Suprapubic skin (tissue), 4 donors: ENCODE measurements at places on chromosomes 4 and X.

DNA sequence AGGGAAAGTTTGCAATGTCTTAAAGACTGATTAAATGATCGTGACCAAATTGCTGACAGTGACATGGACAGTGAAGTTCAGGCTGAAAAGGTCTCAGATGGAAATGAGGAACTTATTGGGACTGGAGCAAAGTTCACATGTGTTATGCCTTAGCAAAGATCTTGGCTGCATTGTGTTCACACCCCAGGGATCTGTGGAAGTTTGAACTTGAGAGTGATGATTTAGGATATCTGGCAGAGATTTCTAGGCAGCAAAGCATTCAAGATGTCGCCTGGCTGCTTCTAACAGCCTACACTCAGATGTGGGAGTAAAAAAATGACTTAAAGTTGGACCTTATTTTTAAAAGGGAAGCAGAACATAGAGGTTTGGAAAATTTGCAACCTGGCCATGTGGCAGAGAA is 21.4 kb downstream of the SCARB2 start:
- no peaks in the 10 kb centered on the region for H3K27me3 ChIP-seq
- no peak overlapping the region for H3K27ac ChIP-seq
- peaks cover 37% of the 10 kb centered on the region for H3K36me3 ChIP-seq
- peaks cover 38% of the 10 kb centered on the region for H3K4me1 ChIP-seq
- no peak for DNase-seq

GRCh38 chr4:154528869-154529268 is 21.3 kb downstream of the PLRG1 start:
- H3K27ac ChIP-seq: no peak overlapping the region
- H3K36me3 ChIP-seq: no peaks in the 10 kb centered on the region
- DNase-seq: no peak
- peaks cover 15% of the 10 kb centered on the region for H3K4me1 ChIP-seq

DNA sequence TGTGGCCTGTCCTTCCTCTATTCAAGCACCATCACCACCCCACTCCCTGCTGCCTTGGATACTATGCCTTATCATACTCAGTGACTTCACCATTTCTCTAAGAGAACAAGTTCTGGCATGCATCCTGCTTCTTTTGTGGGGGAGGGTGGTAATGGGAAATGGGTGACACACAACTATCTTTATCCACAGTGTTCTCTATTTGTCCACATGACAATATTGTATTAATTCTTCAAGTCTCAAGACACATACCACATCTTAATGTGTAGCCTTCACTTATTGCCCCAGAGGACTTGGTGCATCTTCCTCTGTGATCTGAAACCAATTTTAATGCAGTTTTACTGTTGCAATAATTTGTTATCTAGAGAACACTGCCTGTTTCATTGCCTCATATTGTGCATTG is 29.3 kb upstream of the UGT2B7 start:
- H3K4me3 ChIP-seq: no peak overlapping the region
- H3K27ac ChIP-seq: no peak overlapping the region
- no peaks in the 10 kb centered on the region for H3K4me1 ChIP-seq
- no peaks in the 10 kb centered on the region for H3K27me3 ChIP-seq

DNA sequence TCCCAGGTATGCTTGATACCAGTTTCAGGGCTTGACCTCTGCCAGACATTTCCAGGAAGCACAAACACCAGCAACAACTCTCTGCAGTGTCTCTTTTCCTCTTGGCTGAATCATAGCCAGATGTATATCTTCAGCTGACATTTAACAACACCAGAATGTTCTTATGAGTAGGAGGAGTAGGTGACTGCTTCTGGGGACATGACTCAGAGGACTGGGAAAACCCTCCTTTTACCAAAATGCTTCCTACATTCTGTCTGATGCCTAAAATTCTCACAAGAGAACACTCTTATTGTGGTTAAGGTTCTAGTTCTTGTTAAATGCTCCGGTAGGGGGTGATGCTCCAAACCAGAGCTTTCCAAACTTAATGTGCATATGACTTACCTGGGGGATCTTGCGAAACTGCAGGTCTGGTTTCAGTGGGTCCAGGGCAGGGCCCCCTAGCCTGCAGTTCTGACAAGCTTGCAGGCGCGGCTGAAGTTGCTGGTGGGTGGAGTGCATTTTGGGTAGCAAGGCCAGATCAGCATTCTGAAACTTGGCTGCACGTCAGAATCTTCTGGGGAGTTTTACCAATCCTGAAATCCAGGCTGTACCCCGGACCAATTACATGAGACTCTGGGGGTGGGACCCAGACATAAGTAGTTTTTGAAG is 329.3 kb upstream of the RPS6KA3 start:
- H3K36me3 ChIP-seq: no peaks in the 10 kb centered on the region
- H3K4me1 ChIP-seq: peaks cover 5% of the 10 kb centered on the region
- no peaks in the 10 kb centered on the region for H3K27me3 ChIP-seq
- H3K4me3 ChIP-seq: no peak overlapping the region

GRCh38 chrX:72392816-72393800 is 87.4 kb upstream of the CITED1 start:
- no peak overlapping the region for H3K4me3 ChIP-seq
- H3K4me1 ChIP-seq: peaks cover 7% of the 10 kb centered on the region
- no peak for DNase-seq
- H3K27me3 ChIP-seq: no peaks in the 10 kb centered on the region

GRCh38 chrX:151476604-151477303 is 79.7 kb downstream of the VMA21 start:
- no peaks in the 10 kb centered on the region for H3K36me3 ChIP-seq
- no peak overlapping the region for H3K4me3 ChIP-seq
- H3K27me3 ChIP-seq: no peaks in the 10 kb centered on the region
- DNase-seq: no peak
- no peak overlapping the region for H3K27ac ChIP-seq

DNA sequence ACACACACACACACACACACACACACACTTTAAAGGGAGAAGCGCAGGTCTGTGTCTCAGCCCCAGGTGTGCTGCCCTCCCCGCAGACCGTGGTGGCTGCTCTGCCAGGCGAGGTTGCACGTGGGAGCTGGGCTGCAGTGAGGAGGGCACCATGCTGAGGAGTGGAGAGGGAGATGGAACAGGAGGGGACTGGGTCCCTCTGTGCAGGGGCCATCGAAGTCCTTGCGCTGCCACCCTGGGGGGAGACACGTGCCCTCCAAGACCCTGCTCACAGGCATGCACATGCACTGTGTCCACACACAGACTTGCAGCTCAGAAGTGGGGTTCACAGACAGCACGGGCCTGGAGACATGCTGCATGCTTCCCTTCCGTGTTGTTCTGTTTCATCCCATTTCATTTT is 65.5 kb upstream of the HGFAC start:
- no peak overlapping the region for H3K4me3 ChIP-seq
- peaks cover 9% of the 10 kb centered on the region for H3K4me1 ChIP-seq
- H3K36me3 ChIP-seq: peaks cover 6% of the 10 kb centered on the region
- no peak for DNase-seq

GRCh38 chr4:24213961-24214360 is 324.1 kb upstream of the PPARGC1A start:
- no peaks in the 10 kb centered on the region for H3K27me3 ChIP-seq
- H3K36me3 ChIP-seq: no peaks in the 10 kb centered on the region
- no peak overlapping the region for H3K4me3 ChIP-seq
- no peak overlapping the region for H3K27ac ChIP-seq

DNA sequence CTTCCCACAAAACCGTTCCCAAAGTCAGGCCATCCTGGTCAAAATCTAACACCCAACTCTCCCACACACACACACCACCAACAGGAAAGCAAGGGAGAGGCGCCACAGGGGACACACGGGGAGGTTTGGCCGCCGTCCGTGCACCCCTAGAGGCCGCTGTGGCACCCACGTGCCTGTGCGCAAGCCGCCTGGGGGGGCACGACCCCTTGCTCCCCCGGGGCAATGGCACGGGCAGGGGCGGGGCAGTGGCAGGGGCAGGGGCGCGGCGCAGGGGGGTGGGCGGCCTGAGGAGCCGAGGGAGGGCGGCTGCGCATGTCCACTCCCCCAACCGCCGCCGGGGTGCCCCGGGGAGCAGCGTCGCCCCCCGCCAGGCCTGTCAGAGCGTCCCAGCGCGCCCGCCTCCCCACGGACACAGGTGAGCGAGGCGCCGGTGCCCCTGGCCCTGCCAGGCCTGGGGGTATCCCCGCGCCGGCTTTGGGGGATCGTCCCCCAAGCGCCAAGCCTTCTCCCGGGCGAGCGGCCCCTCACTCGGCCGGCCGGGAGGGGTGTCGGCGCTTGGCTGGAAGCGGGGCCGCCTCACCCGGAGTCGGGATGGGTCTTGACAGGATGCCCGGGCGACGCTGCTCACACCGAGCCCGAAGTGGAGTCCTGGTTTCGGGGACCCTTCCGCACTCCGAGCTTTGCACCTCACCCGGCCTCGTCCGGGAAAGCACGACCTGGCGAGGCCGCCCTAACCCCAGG is at the start of gene ERAS:
Gene ERAS, plus strand, starts transcription at position 379 of the 741 bp plus-strand sequence. CDS start 2,611 bp downstream, outside the sequence.
- DNase-seq: no peak
- no peak within 1 kb of the TSS for H3K27ac ChIP-seq
- no peak within 1 kb of the TSS for H3K4me3 ChIP-seq
- peaks cover 7% of the 10 kb centered on the region for H3K27me3 ChIP-seq

DNA sequence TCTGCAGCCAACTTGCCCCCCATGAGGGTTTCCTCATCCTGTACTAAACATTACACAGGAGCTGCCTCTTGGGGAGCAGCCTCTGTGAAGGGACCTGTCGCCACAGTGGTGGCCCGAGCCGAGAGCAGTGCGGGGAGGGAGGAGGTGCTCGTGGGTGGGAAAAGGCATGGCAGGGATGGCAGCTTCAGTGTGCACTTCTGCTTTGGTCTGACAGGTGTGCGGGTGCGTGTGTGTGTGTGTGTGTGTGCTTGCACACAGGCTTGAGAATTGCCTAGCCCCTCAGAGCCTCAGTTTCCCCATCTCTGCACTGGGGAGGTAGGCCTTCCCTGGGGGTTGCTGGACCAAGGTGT is 3.9 kb downstream of the SH3TC1 start:
- H3K4me3 ChIP-seq: no peak overlapping the region
- DNase-seq: no peak
- peaks cover 57% of the 10 kb centered on the region for H3K4me1 ChIP-seq
- no peaks in the 10 kb centered on the region for H3K27me3 ChIP-seq
- peaks cover 4% of the 10 kb centered on the region for H3K36me3 ChIP-seq
- no peak overlapping the region for H3K27ac ChIP-seq

DNA sequence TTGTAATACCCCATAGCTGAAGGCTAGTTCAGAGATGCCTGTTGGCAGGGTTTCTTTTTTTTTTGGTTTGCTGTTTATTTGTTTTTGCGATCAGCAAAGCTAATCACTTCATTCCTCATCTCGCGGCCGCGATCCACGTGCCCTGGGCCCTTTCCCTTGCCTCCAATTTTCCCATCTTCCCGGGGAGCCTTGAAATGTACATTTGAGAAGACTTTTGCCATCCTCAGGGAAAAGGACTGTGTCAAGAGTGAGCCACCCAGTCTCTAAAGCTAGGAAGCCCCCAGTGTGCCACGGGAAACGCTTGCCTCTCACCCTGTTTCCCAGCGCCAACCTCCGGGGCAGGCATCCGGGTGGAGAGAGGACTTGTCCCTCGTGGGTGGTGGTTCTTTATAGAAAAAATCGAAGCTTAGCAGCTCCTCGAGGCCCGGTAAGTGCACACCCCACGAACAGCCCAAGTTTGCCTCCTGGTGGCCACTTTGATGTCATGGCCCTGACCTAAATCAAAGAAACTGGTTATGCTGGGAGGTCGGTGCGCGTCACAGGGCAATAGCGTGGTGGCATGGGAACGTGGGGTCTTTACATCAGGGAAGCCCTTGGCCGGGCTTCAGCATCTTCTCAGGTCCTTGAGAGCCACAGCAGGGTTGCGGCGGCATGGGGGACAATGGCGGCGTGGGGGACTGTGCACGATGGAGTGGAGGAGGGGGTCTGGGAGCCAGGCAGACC is 42.0 kb downstream of the MAP7D3 start:
- peaks cover 9% of the 10 kb centered on the region for H3K4me1 ChIP-seq
- H3K36me3 ChIP-seq: peaks cover 5% of the 10 kb centered on the region
- peak overlapping the region; percentile 54 for H3K27ac ChIP-seq
- peak; percentile 72 for DNase-seq

- H3K4me1 ChIP-seq: no peaks in the 10 kb centered on the region
- no peaks in the 10 kb centered on the region for H3K27me3 ChIP-seq
- DNase-seq: no peak
- no peak overlapping the region for H3K27ac ChIP-seq
- no peaks in the 10 kb centered on the region for H3K36me3 ChIP-seq
These were observed 126.9 kb upstream of the DCLK2 start for GRCh38 chr4:149951152-149951900.

DNA sequence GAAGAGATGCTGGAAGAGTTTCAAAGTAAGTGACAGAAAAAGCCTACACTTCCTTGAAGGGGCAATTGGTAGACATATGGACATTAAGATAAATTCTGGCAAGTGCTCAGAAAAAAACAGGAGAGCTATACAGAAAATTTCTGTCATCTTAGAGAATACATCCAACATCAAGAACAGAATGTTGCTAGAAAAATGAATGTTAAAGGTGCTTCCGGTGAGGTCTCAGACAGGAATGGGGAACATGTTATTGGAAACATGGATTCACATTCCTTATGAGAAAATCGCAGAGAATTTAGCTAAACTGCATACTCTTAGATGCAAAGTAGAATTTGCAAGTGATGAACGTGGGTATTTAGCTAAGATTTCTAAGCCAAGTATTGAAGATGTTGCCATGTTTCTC is 9.5 kb downstream of the XAGE1B start:
- no peak overlapping the region for H3K27ac ChIP-seq
- no peaks in the 10 kb centered on the region for H3K36me3 ChIP-seq
- H3K4me1 ChIP-seq: no peaks in the 10 kb centered on the region
- H3K27me3 ChIP-seq: no peaks in the 10 kb centered on the region
- no peak overlapping the region for H3K4me3 ChIP-seq
